ENCODE measurements at places on chromosomes 1 and 21.

- DNase-seq: peak; percentile 59
Measured at GRCh38 chr1:233295237-233295974, at the start of gene PCNX2. PCNX2 (minus strand) TSS chr1:233295725; CDS start chr1:233295478, 247 bp downstream.

GRCh38 chr1:100461222-100461621 lies 76.7 kb upstream of the GPR88 start:
- no peak for DNase-seq

DNA sequence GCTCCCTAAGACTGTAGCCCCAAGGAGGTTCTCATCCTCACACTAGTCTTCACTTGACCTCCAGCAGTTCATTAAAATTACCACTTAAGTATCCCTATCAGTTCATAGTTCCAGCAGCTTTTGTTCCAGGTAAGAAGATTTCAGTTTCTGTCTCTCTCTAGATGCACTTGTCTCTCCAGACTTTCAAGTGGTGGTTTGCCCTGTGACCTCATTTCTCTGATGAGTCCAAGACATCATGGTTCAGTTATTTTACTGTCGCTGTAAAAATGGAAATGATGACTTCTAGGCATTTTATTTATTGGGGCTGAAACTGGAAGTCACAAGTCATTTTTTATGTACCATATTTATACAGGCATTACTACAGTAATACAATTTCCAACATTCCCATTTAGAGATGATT lies 17.9 kb upstream of the RGS18 start:
- DNase-seq: no peak

- DNase-seq: no peak
Measured at GRCh38 chr1:213840575-213840974, 147.2 kb upstream of the PROX1 start.

DNA sequence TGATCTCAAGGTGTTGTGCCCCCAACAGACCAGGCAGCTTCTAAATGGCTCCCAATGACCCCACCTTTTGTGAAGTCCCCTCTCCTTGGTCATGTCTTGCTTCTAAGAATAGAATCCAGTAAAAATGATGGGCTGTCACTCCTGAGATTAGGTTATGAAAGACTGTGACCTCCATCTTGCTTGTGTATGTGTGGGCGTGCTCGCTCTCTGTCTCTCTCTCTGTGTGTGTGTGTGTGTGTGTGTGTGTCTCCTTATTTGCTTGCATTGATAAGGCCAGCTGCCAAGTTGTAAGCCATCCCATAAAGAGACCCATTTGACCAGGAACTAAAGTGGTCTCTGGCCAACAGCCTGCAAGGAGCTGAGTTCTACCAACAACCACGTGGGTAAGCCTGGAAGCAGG lies 22.9 kb upstream of the TMEM51 start:
- no peak for DNase-seq

GRCh38 chr1:30788580-30789387 lies 31.2 kb upstream of the LAPTM5 start:
- DNase-seq: no peak

GRCh38 chr1:58006421-58007046 lies 540.0 kb downstream of the OMA1 start:
- no peak for DNase-seq

DNA sequence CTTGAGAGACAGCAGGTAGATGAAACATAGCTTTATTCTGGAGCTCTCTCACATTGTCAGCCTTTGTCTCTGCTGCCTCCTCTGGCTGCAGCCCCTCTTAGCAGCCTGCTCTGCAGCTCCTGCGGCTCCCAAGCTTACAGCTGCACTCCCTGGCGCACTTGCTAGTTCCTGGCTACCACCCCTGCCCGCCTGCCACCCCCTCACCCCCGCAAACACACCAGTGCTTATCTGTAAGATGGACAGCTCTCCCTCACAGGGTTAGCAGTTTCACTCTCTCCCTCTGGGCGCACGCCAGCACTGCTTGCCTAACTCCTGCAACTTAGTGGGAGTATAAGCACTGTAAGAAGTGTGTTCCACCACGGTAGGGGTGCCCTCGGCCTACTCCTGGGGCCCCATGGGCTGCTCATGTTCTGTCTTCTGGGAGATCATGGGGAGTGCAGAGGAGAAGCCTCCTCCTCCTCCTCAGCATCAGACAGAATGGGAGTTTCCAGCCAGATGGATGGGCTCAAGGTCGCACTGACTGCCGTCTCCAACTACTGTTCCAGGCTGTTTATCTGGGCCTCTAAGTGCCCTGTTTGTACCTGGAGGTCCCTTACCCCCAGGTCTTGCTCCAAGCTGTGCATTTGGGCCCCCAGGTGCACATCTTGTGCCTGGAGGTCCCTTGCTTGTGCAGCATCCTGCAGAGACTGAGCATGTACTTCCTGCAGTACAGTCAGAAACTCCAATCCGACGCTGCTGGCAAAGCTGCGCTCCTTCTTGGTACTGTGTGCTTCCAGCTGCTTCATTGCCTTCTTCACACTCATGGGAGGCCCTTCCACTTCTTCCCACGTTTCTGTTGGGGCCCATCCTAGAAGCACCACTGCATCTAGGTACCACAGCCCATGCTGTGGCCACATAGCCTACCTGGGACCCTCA lies 1388.1 kb downstream of the AMY1C start:
- DNase-seq: no peak

DNA sequence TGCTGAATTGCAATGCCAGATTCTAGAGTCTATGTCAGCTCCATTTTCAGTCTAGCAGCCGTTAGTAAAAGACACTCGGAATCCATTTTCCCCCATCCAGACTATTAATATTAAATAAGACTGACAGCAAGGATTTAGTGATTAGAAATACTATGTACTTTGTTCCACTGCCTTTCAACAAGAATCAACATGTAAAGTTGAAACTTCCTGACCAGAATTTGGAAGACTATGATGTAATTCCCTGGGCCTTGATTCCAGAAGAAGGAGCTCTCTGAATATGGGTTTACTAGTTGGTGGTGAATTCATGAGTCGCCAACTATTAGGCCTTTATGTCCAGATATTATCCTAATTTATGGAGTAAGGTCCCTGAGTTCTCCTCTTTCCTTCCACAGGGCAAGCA lies 24.8 kb downstream of the KDM1A start:
- DNase-seq: no peak

- no peak for DNase-seq
Measured at GRCh38 chr1:165383067-165383466, 26.6 kb upstream of the LMX1A start.

DNA sequence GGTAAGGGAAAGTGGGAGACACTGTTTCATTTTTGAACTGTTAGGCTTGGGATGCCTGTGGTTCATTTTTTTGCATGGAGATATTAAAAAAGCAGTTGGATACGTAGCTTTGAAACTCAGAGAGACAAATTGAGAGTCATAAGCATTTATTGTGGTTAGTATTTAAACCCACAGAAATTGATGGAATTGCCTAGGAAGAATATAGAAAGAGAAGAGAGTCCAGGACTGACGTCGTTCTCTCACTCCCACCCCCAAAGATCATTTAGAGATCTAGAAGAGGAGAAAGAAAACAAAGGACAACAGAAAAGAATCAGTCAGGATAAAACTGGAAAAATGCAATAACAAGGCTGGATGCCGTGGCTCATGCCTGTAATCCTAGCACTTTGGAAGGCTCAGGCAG lies 73.2 kb upstream of the BMP8A start:
- DNase-seq: no peak

DNA sequence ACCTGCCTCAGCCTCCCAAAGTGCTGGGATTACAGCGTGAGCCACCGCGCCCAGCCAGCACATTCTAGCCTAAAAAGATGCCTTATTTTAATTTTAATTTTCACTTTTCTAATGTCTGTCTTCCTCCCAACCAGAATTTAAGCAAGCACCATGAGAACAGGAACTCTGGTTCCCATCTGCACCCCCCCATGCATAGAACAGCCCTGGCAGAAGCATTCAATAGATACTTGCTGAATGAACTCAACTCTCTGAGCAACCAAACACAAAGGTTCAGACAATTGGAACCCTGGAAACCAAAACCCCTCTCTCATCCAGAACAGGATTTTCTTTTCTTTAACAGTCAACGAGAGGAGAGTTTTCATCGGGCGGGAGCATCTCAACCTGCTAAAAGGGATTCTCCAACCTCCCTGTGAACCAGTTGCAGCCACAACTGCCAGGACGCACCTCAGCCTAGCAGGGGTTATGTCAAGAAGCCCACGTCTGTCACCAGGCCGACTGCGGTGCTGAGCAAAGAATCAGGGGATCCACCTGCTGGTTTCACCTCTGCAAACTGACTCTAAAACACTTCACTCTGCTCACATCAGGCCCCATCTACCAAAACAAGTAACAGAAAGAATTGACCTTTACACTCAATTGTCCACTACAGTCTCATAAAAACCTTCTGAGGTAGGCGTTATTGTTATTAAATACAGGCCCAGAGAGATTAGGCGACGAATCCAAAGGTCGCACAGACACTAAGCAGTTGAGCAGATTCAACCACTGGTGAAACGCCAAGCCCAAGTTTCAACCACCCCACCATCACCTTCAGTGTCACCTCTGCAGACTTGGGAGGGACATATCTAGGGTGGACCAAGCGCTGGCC lies 1.7 kb downstream of the KIAA2013 start:
- no peak for DNase-seq

GRCh38 chr1:234943836-234944402 lies 184.7 kb downstream of the TOMM20 start:
- DNase-seq: no peak

All from effector memory CD8-positive, alpha-beta T cell (primary cell).